MG63 (cell line): ENCODE measurements at places on chromosomes 7 and 10. TPM values are rescaled to one million over a fixed set of nuclear protein-coding genes. Genes with fewer than 3 reads are reported as not detected.

GRCh38 chr7:4739528-4739992 is 35.9 kb upstream of the AP5Z1 start:
- no peak for DNase-seq

DNA sequence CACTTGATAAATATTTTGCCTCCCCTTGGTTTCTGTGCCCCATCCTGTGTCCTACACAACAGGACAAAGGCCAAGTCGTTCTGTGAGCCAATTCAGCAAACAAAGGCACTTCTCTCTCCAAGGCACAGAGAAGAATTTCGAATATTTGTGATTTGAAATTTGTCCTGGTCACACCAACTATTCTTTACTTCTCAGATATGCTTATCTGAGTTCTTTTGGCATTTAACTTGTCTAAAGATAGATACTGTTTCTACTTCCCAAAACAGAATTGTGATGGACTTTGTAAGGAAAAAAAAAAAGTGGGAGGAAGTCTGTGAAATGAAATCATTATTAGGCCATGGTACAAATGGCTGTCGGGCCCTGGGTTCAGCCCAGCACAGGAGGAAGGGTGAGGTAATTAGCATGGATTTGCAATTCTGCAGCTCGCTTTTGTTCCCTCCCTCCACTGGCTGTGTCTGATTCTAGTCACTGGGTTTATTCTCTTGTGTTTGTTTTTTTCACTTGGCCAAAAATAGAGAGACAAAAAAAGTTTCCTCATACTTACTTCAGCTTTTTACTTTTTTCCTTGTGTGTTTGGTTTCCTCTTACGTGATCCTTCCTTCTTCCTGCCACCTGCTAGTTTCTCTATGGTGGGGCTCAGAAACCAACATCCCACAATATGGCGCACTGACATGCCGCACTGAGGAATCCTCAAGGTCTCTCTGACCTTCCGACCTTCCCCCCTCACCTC is 108.2 kb upstream of the MKLN1 start:
- no peak for DNase-seq

The AKR1B15 gene
- total RNA-seq = not detected in 2 replicates

The REPIN1 gene
- 43.6 and 64.7 TPM in 2 replicates for total RNA-seq

The MYOZ1 gene
- not detected in 2 replicates for total RNA-seq

DNA sequence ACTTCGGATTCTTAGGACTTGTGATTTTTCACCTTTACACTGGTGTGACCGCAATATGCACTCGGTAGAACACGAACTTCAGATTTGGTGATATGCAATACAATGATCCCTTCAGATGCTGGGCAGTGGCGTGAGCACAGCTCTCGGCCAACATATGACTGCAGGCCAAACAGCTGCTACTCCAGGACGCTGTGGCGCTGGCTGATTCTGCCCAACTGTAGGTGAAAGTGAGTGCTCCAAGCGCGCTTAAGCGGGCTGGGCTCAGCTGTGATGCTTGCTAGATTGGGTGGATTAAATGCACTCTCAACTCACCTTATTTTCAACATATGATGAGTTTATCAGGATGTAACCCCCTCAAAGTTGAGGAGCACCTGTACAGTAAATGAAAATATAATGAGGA is 137.6 kb upstream of the RET start:
- DNase-seq = no peak

GRCh38 chr10:50627443-50627842 is 3.7 kb upstream of the SGMS1 start:
- no peak for DNase-seq

DNA sequence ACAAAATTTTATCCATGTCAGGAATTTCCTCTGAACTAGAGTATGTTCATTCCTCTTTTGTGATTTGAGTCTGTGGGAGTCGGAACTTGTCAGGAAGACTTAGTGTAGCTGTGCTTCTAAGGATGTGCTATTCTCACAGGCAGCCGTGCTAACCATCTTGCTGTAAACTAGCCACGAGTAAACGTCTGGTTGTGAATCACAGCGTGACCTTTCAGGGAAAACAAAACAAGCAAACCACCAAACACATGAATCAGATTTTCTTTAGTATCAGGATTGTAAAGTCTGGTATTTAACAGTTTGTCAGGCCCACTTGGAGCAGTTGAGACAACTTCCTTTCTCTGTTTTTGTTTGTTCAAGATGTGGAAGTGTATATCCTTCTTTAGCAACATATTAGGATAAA is 32.0 kb downstream of the AUTS2 start:
- peak; percentile 50 for DNase-seq

DNA sequence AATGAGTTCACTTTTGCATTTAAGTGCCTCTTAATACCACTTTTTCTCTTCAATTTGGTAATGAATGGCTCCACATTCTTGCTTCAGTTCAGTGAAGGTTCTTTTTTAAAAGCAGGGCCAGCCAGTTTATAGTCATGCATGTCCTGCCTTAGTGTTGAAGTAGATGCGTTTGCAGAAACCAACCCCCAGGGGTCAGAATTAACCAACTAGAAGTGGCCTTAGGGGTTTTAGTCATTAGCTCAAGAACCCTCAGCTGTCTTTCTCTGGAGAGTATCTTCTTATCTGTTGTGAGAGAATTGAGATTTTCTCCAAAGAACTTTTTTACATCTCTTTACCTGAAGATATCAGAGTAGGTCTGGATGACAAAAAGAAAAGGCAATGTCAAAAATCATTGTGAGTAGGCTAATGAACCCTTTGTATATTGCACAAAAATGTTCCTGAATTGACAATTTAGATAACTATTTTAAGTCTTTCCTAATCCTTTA is 82.2 kb downstream of the PIK3CG start:
- peak; percentile 22 for DNase-seq

The CRHR2 gene
- total RNA-seq = not detected in 2 replicates

- DNase-seq = no peak
These were observed 15.9 kb upstream of the CHST15 start for GRCh38 chr10:124109261-124109660.

The CPN1 gene
- not detected in 2 replicates for total RNA-seq

The CTAGE6 gene
- total RNA-seq = not detected in 2 replicates

The PSD gene
- total RNA-seq = not detected in 2 replicates

GRCh38 chr7:95001815-95002561 is 94.6 kb downstream of the PPP1R9A start:
- no peak for DNase-seq

DNA sequence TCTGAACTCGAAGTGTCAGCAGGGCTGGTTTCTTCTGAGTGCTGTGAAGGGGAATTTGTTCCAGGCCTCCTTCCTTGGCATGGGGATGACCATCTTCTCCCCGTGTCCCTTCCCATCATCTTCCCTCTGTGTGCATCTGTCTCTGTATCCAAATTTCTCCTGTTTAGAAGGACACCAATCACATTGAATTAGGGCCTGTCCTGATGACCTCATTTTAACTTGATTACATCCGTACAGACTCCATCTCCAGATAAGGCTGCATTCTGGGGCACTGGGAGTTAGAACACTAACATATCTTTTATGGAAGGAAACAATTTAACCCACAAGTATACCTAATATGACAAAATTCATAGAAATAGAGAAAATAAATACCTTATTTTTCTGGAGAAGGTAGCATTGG is 76.8 kb upstream of the ANKRD1 start:
- DNase-seq = no peak

GRCh38 chr10:119637631-119638030 is 13.5 kb upstream of the BAG3 start:
- DNase-seq = no peak

DNA sequence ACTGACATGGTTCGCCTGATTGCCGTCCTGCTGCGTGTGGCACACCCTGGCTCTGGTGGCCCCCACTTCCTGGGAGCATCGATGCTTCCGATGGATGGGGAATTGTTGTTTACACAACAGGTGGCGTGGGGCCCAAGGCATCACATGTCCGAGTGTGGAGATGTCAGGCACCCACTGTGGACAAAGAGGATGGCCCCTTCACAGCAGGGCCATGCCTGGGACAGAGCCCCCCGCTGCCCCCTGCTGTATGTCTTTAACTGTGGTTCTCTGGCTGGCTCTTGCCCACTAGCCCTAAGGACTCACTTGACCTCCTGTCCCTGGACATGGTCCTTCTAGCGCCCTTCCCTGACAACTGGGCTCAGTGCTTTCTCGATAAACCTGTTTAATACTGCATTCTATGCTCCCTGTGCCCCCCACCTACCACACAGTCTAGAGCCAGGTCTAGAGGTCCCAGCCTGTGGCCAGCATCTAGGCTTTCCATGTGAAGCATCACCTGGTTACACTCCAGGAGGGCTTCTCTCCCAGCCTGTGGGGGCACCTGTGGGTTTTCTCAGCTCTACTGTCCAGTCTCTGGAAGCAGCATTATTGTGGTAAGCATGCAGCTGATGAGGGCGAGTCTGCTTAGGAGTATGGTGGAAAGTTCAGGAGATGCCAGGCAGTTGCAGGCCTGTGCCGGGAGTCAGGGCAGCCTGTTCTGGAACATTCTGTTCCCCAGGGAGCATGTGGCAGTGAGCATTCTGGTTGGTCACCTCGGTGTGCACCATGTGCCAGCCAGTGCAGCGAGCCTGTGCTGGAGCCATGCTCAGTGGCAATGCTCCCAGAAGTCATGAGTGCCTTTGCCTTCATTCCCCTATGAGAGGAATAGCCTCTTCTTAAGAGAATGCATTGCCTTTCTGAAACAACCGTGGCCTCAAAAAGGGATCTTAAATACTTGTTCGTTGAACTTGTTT is 10.4 kb downstream of the ADCY1 start:
- no peak for DNase-seq

The DPYSL4 gene
- total RNA-seq = 16.5 and 22.3 TPM in 2 replicates

- DNase-seq = no peak
These were observed 342.2 kb upstream of the MEOX2 start for GRCh38 chr7:16028636-16029035.

GRCh38 chr7:127287133-127287532 is 34.4 kb upstream of the GRM8 start:
- no peak for DNase-seq

The AKR1D1 gene
- not detected in 2 replicates for total RNA-seq

- DNase-seq = no peak
These were observed 34.2 kb upstream of the SH2B2 start for GRCh38 chr7:102252366-102252982.

DNA sequence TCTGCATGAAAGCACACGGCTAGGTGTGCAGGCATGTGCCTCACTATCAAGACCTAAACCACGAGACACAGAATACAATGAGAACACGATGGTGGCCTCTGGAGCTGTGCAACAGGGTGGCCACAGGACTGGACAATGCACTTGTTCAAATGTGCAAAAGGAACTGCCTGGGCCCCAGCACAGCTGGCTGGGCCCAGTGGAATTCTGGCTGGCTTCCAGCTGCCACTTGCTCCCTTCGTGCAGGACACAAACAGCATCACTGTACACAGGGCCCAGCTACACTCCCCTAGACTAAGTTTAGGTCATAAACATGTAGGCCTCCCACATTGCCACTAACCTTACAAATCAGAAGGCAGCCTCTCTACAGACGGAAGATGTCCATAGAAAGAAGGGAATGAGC is 23.4 kb downstream of the DOCK4 start:
- DNase-seq = no peak

The OPN4 gene
- not detected in 2 replicates for total RNA-seq

GRCh38 chr10:110898391-110898790 is 20.6 kb downstream of the BBIP1 start:
- no peak for DNase-seq

GRCh38 chr10:80500572-80501380 is 36.9 kb upstream of the SH2D4B start:
- no peak for DNase-seq

DNA sequence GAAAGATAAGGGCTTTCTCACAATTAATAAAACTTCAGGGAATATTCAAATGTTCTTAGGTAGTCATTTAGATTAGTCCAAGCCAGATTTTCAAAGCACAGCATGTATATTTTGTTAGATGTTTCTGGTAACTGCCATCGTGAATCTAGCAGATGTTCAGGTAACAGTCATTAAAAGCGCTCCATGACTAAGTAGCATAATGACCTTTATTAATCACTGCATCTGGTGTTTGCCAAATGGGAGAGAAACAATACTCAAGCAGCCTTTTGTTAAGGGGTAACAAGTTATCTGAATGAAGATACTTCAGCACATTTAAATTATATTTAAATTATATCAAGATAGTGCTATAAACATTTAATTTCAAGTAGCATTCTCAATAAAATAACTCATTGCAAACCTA is 47.5 kb downstream of the USP6NL start:
- DNase-seq = no peak

The ZNF438 gene
- 0.30 and 3.7 TPM in 2 replicates for total RNA-seq

The PRSS2 gene
- total RNA-seq = not detected in 2 replicates
